ENCODE measurements at places on chromosomes 13 and 19. TPM values are rescaled to one million over a fixed set of nuclear protein-coding genes. Genes with fewer than 3 reads are reported as not detected.

The F2RL3 gene
- 0.23 TPM for total RNA-seq

The FREM2 gene
- total RNA-seq: 4.6 TPM

The HRC gene
- 1.4 TPM for total RNA-seq

The TSSK6 gene
- 1.2 TPM for total RNA-seq

The ZNF225 gene
- total RNA-seq: 12.5 TPM

The VSIG10L gene
- total RNA-seq: 1.6 TPM

The TYROBP gene
- total RNA-seq: 5.5 TPM

The MCEMP1 gene
- total RNA-seq: not detected

The RELB gene
- 1.2 TPM for total RNA-seq

The PCP2 gene
- not detected for total RNA-seq

The RAB20 gene
- total RNA-seq: 1.6 TPM

The MYBPC2 gene
- total RNA-seq: 0.92 TPM

The ACP5 gene
- total RNA-seq: 0.46 TPM

The DCT gene
- total RNA-seq: 0.92 TPM

The S1PR4 gene
- 0.23 TPM for total RNA-seq

The OR7C1 gene
- total RNA-seq: not detected

The COQ8B gene
- 29.8 TPM for total RNA-seq

The OR7D2 gene
- total RNA-seq: not detected

The SPTBN4 gene
- total RNA-seq: 39.7 TPM

The PGLYRP1 gene
- total RNA-seq: not detected

The PNMA8C gene
- total RNA-seq: 39.2 TPM

The NCAN gene
- 241 TPM for total RNA-seq

The ZNF723 gene
- not detected for total RNA-seq

The GARIN5A gene
- 7.2 TPM for total RNA-seq

The NLRP11 gene
- under 0.01 TPM for total RNA-seq

The CYP4F8 gene
- total RNA-seq: not detected

The MEIOSIN gene
- not detected for total RNA-seq

The ARHGAP45 gene
- total RNA-seq: 2.5 TPM

The MRPL4 gene
- total RNA-seq: 15.7 TPM

The LHB gene
- not detected for total RNA-seq

Data from diencephalon (tissue), 1 donor.